ENCODE measurements at places on chromosomes 16 and 17.
A peak's percentile ranks its signal among the peaks of the same experiment; 100 is the strongest.

DNA sequence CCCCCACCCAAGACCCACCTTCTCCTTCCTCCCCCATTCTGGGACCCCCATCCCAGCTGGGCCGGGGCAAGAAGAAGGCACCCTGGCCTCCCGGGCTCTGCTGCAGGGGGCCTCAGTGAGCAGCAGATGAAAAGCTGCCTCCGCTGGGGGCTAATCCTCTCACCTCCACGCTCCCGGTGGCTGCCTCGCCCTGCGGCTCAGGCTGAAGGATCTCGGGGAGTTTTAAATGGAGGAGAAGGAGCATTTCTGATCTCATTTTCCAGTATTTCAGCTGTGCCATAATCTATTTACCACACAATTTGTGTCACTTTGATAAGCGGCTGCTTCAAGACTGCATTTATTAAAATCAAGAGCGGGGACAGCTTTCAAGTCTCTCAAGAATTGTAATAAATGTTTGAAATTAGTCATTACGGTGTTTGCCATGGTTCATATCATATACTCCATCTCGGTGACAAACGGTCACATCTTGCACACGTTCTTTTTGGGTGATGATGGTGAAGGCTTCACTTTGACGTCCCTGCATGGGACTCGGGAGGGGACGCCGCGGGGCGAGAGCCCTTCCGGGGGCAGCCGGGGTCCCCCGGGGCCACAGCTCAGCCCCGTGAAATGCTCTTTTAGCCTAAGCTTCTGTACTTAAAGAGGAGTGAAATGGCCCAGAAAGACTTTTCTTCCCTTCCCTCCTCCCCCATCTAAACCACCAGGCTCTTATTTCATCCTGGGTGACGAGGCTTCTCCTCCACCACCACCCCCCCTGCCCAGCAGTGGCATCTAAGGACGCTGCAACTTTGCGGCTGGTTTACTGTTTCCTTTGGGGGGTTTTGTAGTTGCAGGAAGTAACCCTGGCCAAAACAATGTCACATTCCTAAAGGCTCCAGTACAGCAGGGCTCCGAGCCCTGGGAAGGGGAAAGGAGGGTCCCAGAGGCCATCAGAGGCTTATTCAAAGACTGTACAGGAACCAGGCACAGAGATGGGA lies 313.1 kb upstream of the TNRC6C start:
- DNase-seq, result peak; percentile 7

DNA sequence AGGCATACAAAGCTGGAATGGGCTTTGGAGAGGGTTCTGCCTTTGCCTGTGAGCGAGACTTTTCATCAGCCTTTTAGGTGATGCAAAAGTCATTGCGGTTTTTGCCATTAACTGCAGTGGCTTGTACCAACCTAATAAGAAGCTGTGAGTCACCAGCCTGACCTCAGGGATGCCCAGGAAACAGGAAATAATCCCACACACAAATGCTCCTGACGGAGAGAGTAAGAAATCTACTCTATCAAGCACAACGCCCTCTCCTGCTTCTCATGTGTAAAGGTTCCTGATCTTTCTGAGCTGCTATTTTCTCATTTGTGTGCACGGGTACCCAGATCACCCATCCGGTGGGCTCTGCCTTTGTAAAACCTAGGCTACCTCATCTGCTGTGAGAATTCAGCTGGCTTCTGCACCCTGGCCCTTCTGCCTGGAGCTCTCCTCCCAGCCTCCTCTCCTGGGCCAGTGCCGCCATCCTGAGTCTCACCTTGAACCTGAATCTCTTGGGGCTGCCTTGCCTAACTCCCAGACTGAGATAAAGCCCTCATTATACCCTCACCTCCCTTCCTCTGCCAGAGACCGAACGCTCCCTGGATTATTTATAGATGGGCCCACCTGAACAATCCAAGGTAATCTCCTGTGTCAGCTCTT lies 299.7 kb downstream of the C16orf95 start:
- peak; percentile 85 for DNase-seq

GRCh38 chr16:86910161-86910769 lies 331.9 kb downstream of the FOXL1 start:
- no peak for DNase-seq

DNA sequence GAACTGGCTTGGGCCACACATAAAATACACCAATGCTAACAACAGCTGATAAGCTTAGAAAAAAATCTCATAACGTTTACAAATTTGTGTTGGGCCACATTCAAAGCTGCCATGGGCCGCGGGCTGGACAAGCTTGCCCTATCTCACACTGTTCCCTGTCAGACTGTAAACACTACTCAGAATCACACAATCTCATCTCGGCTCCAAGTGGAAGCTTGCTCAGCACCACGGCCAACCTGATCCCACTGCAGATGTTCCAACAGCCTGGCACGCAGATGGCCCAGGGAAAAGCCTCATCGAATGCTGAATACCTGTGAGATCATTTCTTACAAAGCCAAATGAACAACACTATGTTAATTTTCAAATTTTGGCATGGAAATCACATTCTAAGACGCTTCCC lies 125.8 kb downstream of the ANKRD11 start:
- no peak for DNase-seq

DNA sequence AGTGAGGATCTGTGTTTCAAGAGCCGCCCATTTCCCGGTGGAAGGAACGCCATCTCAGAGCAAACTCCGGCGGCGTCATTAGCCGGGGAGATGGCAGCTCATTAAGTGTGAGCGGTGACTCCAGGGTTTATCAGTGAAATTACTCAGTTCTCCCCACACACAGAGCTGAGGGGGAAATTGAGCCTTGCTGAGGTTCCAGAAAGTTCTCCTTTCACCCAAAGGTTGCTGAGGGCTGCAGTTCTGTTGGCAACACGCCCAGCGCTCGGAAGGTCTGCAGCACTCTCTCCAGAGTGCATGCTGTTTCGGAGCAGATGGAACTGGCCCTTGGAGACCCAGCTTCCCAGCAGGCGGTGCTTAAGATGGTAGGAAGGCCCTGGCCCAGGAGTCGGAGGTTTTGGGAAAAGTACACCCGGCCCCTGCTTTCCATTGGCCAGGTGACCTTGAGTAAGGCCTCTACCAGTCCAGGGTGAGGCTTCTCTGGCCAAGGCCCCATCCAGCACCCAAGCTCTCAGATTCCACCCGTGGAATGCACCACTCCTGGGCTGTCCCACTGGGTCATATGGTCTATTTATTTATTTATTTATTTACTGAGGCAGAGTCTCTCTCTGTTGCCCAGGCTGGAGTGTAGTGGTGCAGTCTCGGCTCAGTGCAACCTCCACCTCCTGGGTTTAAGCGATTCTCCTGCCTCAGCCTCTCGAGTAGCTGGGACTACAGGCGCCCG lies 167.7 kb upstream of the CIBAR2 start:
- no peak for DNase-seq

DNA sequence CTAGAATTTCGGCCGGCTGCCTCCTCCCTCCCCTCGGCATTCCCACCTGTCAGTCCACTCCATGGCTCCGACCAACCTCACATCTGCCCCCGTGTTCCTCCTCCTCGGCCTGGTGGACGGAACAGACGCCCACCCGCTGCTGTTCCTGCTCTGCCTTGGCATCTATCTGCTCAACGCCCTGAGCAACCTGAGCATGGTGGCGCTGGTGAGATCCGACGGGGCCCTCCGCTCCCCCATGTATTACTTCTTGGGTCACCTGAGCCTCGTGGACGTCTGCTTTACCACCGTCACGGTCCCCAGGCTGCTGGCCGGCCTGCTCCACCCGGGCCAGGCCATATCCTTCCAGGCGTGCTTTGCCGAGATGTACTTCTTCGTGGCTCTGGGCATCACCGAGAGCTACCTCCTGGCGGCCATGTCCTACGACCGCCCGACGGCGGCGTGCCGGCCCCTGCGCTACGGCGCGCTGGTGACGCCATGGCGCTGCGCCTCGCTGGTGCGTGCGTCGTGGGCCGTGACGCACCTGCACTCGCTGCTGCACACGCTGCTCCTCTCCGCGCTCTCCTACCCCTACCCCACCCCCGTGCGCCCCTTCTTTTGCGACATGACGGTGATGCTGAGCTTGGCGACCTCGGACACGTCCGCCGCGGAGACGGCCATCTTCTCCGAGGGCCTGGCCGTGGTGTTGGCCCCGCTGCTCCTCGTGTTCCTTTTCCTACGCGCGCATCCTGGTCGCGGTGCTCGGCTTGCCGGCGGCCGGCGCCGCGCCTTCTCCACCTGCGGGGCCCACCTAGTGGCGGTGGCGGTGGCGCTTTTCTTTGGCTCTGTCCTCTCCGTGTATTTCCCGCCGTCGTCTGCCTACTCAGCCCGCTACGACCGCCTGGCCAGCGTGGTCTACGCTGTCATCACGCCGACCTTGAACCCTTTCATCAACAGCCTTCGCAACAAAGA lies at the start of gene OR3A2:
Gene OR3A2, minus strand, starts transcription at position 440 of the 948 bp plus-strand sequence.
- DNase-seq, result no peak

- DNase-seq, result peak; percentile 28
These were observed 313.9 kb upstream of the SALL1 start for GRCh38 chr16:51464996-51465395.

GRCh38 chr16:23821875-23822688 lies 13.7 kb upstream of the PRKCB start:
- DNase-seq, result no peak

- no peak for DNase-seq
These were observed 15.0 kb downstream of the CHD9 start for GRCh38 chr16:53069772-53070171.

DNA sequence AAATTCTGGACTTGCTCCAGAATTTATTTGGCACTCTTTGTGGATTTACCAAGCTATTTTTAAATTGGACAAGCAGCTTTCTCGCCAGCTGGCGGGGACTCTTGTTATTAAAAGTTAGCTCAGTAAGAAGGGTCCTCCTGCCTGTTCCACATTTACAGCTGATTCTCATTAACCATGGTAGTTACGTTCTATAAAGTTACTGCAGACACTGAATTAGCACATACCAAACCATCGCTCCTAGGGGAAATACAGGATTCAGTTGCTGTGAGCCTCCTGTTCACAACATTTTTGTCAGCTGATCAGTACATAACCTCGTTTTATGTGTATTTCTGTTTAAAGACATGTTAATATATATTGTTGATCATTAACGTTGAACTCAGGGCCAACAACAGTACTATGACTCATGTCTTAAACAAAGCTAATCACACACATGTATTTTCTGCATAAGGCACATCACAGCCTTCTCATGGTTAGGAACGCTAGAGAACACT lies 4.2 kb downstream of the LDAF1 start:
- no peak for DNase-seq

- peak; percentile 64 for DNase-seq
These were observed 1.6 kb upstream of the EFTUD2 start for GRCh38 chr17:44900894-44901293.

DNA sequence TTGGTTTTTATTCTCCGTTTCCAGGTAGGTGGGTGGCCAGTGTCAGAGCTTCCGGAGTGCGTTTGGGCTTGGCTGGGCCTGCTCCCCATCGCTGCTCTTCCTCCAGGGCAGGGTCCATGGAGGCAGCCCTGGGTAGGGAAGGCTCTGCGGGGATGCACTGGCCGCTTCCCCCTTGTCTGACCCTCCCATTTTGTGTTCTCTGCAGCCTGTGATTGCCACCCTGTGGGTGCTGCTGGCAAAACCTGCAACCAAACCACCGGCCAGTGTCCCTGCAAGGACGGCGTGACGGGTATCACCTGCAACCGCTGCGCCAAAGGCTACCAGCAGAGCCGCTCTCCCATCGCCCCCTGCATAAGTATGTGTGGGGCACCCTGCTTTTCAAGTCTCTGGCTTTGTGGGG lies 158.3 kb downstream of the NTN1 start:
- no peak for DNase-seq

GRCh38 chr17:83174362-83175118 lies 95.1 kb downstream of the METRNL start:
- DNase-seq, result no peak

DNA sequence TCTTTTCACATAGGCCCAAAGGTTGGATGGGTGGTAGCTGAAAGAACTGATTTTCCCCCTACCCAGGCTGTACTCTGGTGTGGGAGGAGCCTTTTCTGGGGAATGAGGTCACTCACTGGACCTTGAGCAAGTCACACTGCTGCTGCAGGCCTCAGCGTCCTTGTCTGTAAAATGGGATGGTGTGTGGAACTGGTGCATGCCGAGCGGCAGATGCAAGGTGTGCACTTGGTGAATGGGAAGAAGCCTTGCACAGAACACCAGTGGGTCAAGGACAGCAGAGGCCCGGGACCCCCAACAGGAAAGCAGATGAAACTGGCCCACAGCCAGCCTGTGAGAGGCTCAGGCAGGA lies 38.1 kb downstream of the ARHGAP27 start:
- DNase-seq, result no peak

GRCh38 chr17:49738456-49739163 lies 25.3 kb downstream of the FAM117A start:
- DNase-seq, result no peak

- DNase-seq, result no peak
These were observed 19.6 kb upstream of the LRRC75A start for GRCh38 chr17:16511593-16511992.

GRCh38 chr16:53583401-53583800 lies 80.4 kb upstream of the AKTIP start:
- DNase-seq, result no peak

DNA sequence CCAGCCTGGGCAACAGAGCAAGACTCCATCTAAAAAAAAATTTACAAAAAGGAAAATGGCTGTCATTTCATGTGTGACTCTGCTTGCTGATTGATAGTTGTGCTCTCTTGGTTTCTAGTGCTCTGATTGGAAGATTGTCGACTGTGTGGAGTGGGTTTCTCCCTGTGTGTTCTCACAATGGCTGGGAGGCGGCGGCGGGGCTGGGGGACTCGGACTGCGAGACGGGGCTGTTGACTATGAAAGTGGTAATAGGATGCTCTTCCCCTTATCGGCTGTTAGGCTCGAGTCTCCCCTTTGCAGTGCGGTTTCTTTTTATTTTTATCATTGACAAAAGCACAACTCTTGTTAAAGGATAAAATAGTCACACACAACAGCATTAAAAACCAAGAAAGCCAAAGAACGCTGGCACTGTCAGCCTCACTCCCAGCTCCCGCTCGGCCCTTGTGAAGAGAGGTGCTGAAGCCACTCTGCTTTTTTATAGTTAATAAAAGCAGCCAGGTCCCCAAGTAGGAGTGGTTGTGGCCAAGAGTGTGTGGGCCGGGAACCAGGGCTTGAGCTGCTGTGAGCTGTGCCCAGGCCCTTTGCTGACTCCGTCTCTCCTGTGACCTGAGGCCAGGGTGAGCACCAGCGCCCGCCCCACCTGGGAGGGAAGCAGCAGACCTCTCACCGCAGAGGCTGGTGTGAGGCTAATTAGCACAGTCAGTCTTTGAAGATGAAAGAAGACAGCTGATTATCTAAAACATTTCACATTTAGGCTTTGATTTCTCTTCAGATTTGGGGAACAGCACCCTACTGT lies 36.5 kb downstream of the TBCD start:
- DNase-seq, result no peak

DNA sequence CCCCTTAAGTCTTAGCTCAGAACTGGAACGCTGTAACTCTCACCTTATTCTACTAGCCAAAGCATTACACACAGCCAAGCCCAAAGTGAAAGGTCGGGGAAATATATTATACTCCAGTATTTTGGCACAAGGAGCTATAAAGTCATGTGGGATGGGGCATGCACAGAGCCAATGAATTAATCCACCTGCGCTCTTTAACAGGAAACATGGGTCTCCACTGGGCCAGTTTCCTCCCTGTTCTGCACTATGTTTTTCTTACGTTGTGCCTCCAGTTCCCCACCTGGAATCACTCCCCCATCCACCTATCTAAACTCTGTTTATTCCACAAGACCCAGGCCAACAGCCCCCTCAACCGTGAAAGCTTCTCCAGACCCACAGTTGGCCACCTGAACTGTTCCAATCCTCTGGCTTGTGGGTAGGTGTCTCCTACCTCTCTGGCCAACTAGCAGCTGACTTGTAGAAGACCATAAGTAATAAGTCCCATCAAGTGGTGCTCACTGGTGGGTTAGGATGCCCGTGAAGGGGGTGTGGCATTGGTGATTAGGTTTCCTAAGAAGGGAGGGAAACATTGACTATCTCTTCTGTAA lies 286.9 kb downstream of the NPIPA8 start:
- DNase-seq, result no peak

- peak; percentile 13 for DNase-seq
These were observed 102.8 kb downstream of the XYLT1 start for GRCh38 chr16:17367923-17368322.

Measured in brain microvascular endothelial cell (primary cell).